A172 (cell line): ENCODE measurements at places on chromosomes 16 and 17. TPM values are rescaled to one million over a fixed set of nuclear protein-coding genes. Genes with fewer than 3 reads are reported as not detected.

Gene CYBA
- 0.19 TPM in 1 of 2 replicates, not detected in the other for total RNA-seq

Gene NPIPA5
- total RNA-seq, result not detected in 2 replicates

Gene RAB11FIP4
- 2.2 and 2.6 TPM in 2 replicates for total RNA-seq

Gene CLEC18C
- total RNA-seq, result 3.3 and 3.6 TPM in 2 replicates

Gene STAC2
- 0.12 TPM in 1 of 2 replicates, not detected in the other for total RNA-seq

Gene TNP2
- total RNA-seq, result not detected in 2 replicates

Gene GUCY2D
- total RNA-seq, result not detected in 2 replicates

DNA sequence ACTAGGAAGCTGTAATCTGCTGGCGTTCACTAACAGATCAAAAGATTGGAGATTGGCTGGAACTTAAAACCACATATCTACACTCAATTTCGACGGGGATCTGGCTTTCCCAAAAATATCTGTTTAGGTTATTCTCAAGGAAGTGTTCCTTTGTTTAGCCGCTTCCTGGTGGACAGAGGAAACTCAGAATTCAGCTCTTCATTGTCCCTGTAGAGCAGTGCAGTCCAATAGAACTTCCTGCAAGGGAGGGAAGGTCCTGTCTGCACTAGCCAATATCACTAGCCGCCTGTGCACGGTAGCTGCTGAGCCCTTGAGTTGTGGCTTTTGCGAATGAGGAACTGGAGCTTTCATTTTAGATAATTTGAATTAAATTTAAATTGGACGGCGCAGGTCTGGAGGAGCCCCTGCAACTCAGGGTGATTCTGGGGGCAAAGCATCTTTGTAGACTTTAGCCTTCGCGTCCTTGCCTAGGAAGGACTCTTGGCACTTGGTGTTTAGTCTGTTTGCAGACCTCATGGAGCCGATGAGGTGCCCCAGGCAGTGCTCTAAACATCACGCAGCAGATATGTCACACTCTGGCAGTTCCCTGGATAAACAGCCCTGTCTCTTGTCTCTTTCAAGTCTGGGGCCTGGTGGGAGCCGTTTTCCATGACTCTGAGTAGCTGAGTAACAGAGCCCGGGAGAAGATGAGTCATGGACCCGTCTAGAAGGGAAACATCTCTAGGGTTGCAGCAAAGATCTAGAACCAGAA is 122.2 kb downstream of the CCDC182 start:
- DNase-seq, result peak; percentile 70

- DNase-seq, result no peak
These were observed 4.9 kb upstream of the CIAO3 start for GRCh38 chr16:745739-746138.

- no peak for DNase-seq
These were observed 9.4 kb downstream of the SLC13A5 start for GRCh38 chr17:6703751-6704150.

DNA sequence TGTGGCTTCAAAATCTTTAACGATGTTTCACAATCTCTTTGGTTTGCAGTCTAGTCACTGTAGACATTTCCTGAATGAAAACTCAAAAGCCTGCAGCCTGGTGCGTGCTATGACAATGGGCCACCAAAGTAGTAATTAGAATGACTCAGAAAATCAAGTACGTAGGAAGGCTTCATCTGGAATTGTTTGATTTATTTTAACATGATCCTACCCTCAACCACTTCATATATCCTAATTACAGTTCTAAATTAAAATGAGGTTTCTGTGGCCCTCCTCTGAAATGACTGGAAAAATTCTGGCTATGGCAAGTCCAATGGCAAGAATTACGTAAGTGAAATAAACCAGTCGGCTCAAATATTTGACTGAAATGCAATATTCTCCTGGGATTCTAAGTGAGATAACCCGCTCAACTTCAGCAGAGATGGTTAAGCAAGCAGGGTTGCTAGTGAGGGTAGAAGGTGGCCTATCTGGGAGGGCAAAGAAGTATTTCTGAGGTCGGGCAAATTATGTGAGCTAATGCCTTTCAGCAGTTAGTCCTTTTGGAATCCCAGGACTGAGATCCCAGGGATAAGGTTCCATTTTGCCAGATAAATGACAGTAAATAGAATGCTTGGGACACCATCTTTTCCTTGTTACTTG is 145.6 kb upstream of the MYOCD start:
- no peak for DNase-seq

GRCh38 chr16:57096192-57096591 is 3.8 kb downstream of the CPNE2 start:
- no peak for DNase-seq

- no peak for DNase-seq
These were observed 20.1 kb downstream of the RAB11FIP3 start for GRCh38 chr16:445566-445965.

DNA sequence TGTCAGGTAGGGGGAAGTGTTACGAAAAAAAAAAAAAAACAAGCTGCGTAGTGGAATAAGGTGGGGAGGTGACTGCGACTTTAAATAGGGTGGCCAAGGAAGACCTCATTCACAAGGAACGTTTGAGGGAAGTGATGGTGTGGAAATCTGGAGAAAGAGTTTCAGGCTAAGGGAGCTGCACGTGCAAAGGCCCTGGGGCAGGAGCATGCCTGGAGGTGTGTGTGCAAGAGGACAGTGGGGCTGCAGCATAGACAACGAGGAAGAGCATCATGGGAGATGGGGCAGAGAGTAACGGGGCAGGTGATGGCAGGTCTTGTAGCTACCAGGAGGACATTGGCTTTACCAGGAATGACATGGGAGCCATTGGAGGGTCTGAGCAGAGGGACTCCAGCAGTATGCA is 12.0 kb downstream of the GSG1L start:
- DNase-seq, result no peak

GRCh38 chr17:42553866-42554249 is 1.1 kb downstream of the HSD17B1 start:
- DNase-seq, result no peak

DNA sequence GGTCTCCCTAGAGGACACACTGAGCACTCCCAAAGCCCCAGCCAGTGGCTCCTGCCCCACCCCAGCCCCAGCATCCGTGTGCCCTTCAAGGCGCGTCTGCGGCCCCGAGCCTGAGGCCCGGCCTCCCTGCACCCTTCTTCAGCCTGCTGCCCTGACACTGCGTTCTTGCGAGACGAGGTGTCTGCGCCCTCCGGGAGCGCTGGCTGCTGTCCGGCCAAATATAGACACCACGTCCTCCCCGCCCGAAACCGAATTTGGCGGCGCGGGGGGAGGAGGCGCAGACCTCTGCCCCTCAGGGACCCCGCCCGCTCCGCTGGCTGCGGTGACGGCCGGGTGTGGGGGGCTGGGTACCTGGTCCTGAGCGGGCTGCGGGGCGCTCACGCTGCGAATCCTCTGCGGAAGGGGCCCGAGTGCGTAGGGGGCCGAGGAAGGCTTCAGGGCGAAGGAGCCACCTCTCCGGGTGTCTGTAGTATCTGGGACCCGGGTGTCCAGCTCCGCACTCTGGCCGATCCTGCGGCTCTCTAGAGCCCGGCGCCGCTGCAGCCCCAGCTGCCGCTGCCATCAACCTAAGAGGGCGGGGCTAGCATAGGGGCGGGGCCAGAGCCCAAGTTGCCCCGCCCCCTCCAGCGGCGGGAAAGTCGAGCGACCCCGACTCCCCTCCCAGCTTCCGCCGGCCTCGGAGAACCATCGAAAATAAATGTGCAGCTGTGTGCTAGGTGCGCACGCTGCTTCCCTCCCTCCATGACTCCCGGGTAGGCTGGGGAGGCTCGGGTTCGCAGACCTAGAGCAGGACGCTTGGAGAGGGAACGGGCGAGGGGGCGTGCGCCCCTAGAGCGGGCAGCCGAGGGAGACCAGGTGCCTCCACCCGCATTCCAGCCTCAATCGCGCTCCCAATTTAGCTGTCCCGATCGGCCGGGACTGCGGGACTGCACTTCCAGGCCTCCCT is at the start of gene CORO6:
CORO6 (minus strand) TSS at position 576 of the 946 bp plus-strand sequence. CDS start 1,491 bp downstream, outside the sequence.
- DNase-seq, result peak; percentile 45

DNA sequence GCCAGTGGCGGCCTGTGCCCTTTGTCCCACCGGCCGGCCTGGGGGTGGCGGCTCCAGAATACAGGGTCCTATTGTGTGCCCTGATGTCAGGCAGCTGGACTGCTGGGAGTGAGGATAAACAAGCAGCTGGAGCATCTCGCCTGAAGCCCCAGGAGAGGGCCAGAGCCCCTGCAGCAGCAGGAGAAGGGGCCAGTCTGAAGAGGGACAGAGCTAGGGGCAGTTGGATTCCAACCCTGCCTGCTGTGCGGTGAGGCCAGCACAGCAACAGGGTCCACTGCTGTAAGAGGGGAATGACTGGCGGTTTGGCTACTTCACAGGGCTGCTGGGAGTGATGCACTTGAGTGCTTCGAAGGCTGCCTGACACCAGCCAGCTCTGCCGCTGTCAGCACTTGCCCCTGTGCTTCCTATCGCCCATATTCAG is 25.0 kb downstream of the RAB11FIP4 start:
- DNase-seq, result no peak

DNA sequence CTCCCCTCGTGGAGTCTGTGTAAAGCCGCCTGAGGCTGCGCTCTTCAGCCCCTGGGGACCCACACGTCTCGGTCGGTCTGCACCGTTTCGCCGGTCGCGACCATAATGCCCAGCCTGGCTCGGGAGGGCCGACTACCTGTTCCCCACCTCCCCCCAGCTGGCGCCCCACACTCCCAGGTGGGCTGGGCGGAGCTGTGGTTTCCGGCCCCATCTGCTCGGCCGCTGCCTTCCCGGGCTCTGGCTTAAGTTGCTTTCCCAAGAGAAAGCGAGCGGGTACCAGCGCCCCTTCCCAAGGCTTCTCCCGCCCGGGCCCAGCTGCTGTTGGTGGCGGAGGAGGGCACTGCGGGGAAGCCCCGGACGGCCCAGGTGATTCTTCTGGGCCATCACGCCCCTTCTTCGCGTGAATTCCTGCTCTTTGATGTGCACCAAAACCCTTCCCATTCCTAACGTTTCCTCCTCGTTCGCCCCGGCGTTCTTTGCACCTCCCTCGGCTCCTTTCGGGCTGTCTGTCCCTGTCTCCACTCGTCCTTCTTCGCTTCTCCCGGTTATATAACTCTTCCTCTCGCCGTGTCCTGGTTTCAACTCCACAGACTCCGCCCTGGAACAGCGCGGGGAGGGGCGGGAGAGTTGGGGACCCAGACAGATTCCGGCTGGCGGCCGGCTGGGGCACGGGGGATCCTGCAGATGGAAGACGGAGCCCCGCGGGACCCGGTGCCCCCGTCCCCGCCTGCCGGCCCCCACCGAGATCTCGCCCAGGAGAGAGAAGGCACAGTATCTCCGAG is 2.0 kb downstream of the KDM6B start:
- DNase-seq, result peak; percentile 39

- DNase-seq, result peak; percentile 69
These were observed 3.4 kb upstream of the NSRP1 start for GRCh38 chr17:30113213-30113612.

GRCh38 chr16:57276596-57276995 is 7.9 kb downstream of the PLLP start:
- peak; percentile 61 for DNase-seq

DNA sequence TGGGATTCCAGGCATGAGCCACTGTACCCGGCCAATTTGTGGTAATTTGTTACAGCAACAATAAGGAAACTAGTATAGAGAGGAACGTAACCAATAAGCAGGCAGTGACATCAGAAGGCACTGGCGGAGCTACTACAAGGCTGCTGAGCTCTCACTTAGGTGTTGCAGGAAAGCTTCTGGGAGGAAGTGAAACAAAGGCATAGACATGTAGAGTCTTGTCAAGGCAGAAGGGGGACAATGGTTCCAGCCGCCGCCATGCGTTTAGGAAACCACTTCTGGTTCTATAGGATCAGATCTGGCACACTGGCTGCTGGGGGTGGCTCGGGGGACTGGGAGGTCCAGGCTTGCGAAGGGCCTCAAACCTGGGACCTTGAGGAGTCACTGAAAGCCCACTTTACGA is 9.4 kb upstream of the CPSF4L start:
- DNase-seq, result no peak

DNA sequence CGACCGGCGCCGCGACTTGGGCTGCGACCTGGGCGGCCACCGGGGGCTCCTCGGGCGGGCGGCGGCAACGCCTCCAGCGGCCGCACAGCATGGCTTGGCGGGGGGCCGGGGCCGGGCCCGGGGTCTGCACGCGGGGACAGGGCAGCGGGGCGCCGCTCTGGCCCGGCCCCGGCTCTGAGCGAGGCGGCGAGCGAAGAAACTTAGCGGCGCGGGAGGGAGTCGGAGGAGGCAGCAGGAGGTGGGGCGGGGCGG is at the start of gene PLCD3:
PLCD3 (minus strand) TSS at position 196 of the 252 bp plus-strand sequence; CDS start at position 91, 105 bp downstream.
- DNase-seq, result no peak

DNA sequence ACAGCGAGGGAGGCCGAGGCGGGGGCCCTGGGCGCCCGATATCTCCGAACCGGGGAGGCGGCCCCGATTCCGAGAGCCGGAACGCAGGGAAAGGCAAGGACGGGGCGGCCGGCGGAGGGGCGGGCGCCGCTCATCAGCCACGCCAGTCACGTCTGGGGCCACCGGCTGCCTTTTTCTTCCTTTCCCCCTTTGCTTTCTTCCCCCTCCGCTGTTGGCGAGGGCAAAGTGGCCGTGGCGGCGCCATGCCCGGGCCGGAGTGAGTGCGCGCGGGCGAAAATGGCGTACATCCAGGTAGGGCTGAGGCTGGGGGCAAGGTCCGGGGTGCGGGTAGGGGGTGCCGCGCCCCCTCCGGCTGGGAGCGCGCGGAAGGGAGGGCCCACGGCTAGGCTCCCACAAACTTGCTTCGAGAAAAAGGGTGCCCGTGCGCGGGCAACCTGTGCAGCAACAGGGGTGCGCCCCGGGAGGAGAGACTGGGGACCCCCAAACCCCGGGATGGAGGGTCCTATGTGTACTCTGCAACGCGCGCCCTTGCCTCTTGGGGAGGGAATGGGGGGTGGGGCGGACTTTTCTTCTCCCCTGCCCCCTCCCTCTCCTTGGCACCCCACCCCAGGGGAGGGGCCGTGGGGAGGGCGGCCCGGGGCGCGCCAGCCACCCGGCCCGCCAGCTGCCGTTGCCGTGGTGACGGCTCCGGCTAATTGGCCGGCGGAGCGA is 486 bp downstream of the SYT17 start:
- DNase-seq, result no peak

GRCh38 chr17:47837401-47838039 is 3.6 kb downstream of the SCRN2 start:
- DNase-seq, result peak; percentile 89

GRCh38 chr16:29820730-29821642 is 724 bp downstream of the MVP start:
- DNase-seq, result peak; percentile 69

DNA sequence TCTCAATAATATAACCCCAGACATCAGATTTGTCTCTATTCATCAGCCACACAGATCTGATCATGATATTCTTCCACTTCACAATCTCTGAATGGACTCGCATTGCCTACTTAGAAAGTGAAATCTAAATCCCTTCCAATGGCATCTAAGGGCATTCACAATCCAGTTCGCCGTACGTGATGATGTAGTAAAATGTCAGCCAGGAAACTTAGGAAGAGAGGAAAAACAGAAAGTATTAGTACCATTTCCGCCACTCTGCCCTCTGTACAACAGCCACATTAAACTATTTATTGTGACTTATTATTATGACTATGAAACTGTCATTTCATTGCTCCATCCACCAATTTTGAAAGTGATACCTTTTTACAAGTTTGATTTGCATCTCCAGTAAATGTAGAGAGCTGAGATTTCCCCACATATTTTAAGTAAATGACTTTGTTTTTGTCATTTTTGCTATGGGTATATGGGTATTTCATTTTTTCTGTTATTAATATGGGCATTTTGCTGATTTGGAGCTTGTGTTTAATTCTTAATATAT is 69.4 kb upstream of the SMIM36 start:
- no peak for DNase-seq
